Suppressor macrophage treated with lipopolysaccharide for 4 hours (primary cell): ENCODE measurements at places on chromosomes 2 and 18.

DNA sequence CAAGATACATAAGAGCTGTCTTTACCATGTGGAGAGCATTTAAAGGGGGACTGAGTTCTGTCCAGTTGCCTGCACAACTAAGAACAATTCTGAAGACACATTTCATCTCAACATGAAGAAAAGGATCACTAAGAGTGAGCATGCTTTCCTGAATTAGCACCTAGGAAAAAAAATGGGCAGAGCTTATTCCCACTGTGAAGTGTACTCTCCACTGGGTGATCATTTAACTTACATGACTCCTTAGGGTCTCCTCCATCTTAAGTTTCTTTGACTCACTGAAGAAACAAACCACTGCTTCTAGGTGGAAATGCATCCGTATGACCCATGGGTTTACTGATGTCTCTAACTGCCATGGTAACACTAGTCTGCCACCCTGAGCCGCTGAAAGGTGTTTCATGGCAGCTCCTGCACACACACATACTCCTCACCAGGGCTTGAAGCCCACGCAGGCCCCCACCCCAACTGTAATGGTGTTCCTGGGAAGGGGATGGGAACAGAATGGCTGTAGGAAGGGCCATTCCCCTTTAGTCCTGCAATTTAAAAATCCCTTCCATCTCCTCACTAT is 27.1 kb downstream of the HDLBP start:
- DNase-seq: no peak

DNA sequence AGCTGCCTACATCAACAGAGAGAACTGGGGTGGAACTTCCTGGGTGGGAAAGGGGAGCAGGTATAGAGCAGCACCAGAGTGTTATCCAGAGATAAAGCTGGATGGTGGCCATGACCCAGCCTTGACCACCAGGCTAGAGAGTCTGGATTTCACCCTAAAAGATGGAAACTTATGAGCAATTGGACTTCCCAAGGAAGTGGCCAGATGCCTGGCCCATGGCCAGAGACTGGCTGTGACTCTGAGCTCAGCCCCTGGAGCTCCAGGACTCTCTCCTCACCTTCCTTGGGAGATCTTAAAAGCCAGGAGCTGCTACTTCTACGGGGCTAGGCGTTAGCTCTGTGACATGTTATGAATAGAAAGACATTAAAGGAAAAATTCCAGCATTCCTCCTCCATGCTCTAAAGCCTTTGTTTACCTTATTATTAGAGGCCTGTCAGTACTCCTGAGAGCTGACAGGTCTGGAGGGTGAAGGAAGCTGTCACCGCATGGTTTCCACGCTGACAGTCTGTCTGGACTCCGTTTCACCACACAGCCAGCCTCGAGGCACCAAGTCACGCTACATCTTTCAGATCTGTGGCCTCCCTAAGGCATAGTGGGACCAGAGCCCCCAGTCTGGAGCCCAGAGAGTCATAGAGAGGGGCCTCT is 260.0 kb upstream of the SIX2 start:
- no peak for DNase-seq

GRCh38 chr18:79988071-79988450 is 302 bp downstream of the TXNL4A start:
- DNase-seq: peak; percentile 69

DNA sequence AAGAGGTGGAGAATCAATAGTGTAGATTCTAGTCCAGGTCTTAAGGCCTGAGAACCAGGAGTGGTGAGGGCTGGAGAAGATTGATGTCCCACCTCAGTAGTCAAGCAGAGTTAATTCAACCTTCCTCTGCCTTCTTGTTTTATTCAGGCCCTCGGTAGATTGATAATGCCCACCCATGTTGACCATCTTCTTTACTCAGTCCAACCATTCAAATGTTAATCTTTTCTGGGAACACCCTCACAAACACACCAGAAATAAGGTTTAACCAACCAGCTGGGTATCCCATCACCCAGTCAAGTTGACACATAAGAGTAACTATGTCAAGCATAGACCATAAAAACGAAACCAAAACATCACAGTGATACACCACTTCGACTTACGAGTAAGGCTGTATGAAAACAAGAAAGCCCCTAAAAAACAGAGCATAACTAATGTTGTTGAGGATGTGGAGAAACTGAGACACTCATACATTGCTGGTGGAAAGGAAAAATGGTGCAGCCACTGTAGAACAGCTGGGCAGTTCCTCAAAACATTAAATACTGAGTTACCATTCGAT is 57.5 kb downstream of the SLC35F5 start:
- peak; percentile 9 for DNase-seq

GRCh38 chr2:176554101-176555048 is 285.1 kb downstream of the MTX2 start:
- peak; percentile 50 for DNase-seq

GRCh38 chr2:69724540-69725159 is 17.3 kb upstream of the ANXA4 start:
- DNase-seq: peak; percentile 92

GRCh38 chr2:229118927-229119326 is 152.2 kb downstream of the PID1 start:
- DNase-seq: no peak

DNA sequence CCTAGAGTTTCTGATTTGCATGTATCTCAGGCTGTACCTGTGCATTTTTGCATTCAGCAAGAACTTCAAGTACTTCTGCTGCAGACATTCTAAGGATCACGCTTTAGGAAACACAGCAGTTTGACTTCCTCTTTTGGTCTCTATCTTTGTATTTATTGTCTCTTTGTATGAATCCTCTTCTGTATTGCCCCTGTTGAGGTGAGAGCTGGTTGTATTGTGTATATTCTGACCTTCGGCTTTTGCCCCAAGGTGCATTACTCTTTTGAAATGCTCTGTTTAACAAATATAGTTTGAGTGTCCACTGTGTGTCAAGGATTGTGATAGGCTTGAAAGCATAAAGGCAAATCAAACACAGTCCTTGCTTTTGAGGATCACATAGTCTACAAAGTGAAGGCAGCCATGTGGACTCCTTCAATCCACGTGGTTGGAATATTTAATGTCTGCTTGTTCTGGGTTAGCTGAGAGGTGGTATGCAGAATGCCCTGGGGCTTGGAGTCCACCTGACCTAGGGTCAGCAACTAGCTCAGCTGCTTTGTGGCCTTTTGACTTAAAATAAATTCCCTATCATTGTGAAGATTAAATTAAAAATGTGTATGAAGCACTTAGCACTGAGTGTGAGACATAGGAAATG is 108.1 kb downstream of the LYPD6 start:
- DNase-seq: no peak

DNA sequence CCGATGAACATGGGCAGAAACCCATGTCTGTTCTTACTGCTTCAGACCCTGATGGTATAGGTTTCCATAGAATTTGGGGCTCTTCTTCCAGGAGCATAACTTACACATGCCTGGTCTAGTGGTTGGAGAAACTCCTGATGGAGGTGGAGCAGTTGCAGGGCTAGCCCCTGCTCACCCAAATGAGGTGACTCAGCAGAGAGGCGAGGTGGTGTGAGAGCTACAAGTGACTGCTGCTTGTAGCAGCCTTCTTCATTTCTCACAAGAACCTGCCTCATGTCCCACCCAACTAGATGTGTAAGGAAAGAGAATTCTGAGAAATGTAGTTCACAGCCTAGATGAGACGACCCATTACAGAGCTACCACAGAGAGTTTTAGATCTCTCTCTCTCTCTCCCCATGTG is 105.3 kb downstream of the ZNF407 start:
- DNase-seq: no peak

DNA sequence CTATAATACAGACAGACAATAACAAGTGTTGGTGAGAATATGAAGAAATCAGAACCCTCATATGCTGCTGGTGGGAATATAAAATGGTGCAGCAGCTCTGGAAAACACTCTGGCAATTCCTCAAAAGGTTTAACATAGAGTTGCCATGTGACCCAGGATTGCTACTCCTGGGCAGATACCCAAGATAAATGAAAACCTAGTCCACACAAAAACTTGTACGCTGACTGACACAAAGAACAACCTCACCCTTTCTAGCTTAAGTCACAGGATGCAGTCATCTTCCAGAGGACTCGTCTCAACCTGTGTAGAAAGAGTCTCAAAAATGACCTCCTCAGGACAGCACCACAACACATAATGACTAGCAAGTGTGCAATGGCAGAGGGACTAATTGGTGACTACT is 71.6 kb upstream of the ACAA2 start:
- no peak for DNase-seq

DNA sequence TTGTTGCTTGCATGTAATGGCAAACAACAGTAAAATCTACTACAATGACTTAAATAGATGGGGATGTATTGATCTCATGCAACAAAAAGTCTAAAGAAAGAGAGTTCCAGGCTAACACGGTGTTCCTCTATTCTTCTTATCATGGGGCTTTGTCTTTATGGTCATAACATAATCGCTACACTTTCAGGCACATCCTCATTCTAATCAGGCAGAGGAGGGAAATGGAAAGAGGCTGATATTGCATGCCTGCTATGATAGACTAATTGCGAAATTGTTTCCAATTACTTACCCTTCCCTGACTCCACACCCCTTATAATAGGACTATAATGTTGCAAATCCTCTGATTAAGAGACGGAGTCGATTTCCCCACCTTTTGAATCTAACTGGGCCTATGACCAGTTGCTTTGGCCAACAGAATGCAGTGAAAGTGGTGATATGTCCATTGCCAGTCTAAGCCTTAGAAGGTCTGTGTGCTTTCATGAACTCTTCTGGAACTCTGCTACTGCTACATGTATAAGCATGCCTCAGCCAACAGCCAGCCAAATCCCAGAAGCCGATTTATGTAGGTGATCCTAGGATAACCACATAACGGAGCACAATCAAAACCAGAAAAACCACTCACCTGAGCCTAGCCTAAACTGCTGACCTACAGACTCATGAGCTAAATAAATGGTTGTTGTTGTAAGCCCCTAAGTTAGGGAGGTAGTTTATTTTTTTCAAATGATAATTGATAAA is 180.3 kb upstream of the TACR1 start:
- no peak for DNase-seq

- no peak for DNase-seq
Observed at GRCh38 chr2:172725284-172725683, 10.4 kb upstream of the RAPGEF4 start.
